ENCODE measurements at places on chromosomes 2 and 18. TPM values are rescaled to one million over a fixed set of nuclear protein-coding genes. Genes with fewer than 3 reads are reported as not detected.
A peak's percentile ranks its signal among the peaks of the same experiment; 100 is the strongest.

Gene CUL3
- total RNA-seq, result 87.1 TPM

DNA sequence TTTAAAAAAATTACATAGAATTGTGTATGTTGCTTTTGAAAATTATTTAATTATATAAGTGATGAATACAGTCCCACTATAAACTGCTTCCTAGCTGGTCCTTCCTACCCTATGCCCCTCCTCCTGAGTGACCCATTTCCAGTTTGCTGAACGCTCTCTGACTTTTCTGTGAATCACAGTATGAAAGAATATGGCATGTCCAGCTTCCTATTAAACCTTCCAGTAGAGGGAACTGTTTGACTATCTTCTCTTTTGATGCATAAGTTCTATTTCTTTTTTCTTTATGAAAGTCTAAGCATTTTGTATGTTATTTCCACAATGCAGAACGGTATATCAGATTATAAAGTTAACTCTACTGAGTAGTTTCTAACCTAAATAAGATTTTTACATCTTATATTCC, 41.3 kb downstream of the PSMG2 start:
- no peak overlapping the region for H3K27ac ChIP-seq
- no peak overlapping the region for H3K4me3 ChIP-seq
- peak; percentile 79 for DNase-seq
- H3K4me1 ChIP-seq, result no peaks in the 10 kb centered on the region

DNA sequence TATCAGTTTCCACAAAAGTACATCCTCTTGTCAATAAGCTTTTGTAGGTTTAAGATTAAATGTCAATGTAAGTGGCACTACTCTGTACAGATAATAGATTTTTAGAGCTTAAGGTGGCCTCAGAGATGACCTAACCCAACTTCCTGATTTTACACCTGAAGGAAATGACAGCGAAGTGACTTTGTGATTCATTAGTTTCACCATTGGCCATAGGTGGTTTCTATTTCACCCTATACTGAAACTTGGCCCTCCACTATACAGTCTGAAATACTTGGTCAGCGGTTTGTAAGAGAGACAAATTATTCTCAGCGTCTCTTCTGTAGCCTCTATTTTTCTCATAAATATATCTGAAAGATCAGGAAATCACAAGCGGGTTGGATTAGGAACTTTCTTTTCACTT, 330.4 kb upstream of the FAM98A start:
- DNase-seq, result no peak
- H3K4me1 ChIP-seq, result no peaks in the 10 kb centered on the region
- H3K36me3 ChIP-seq, result no peaks in the 10 kb centered on the region
- no peak overlapping the region for H3K27ac ChIP-seq
- no peaks in the 10 kb centered on the region for H3K27me3 ChIP-seq

DNA sequence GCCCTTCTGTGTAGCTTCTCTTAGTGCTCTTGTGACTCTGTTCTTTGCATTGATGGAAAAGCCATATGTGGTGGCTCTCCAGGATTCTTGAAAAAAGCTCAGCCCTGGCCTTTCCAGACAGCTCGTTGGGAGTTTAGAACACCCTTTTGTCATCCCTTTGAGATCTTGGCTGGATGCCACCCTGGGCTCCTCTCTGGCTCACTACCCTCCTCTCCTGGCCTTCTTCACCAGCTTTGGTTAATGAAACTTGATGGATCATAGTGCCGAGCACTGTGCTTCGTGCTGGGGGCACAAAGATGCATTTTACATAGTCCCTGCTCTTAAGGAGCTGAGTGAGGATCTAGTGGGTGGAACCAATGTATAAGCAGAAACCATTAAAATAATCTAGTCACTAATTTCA, 15.6 kb upstream of the FHOD3 start:
- no peaks in the 10 kb centered on the region for H3K36me3 ChIP-seq
- H3K27me3 ChIP-seq, result peaks cover 40% of the 10 kb centered on the region
- no peak for DNase-seq
- no peak overlapping the region for H3K4me3 ChIP-seq

Gene TDRD15
- not detected for total RNA-seq

DNA sequence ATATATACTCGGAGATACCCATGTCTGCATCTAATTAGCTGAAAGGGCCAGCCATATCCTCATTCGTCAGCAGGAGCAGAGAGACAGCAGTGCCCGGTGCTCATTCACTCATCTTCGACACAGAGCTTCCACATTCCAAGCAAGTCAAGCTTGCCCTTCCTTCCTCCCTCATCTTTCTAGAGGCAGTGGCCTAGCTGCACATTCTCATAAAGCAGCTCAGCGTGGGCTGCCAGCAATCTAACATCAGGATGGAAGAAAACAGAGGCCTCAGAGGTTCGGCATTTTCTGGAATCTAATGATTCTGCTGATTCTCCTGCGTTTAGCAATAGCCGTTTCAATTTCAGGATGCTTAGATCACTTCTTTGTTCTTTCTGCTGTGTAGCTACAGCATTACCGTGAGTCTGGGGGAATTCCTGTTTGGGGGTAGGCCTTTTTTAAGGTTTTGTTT, 68.8 kb downstream of the CLHC1 start:
- peaks cover 55% of the 10 kb centered on the region for H3K4me1 ChIP-seq
- H3K36me3 ChIP-seq, result no peaks in the 10 kb centered on the region
- peak; percentile 52 for DNase-seq
- H3K4me3 ChIP-seq, result no peak overlapping the region
- H3K27me3 ChIP-seq, result no peaks in the 10 kb centered on the region

Gene GKN1
- total RNA-seq, result not detected

Gene ARHGAP25
- 2.0 TPM for total RNA-seq

GRCh38 chr2:201794294-201794693, 12.0 kb upstream of the CDK15 start:
- no peak overlapping the region for H3K4me3 ChIP-seq
- no peaks in the 10 kb centered on the region for H3K36me3 ChIP-seq
- H3K27ac ChIP-seq, result no peak overlapping the region
- no peak for DNase-seq

DNA sequence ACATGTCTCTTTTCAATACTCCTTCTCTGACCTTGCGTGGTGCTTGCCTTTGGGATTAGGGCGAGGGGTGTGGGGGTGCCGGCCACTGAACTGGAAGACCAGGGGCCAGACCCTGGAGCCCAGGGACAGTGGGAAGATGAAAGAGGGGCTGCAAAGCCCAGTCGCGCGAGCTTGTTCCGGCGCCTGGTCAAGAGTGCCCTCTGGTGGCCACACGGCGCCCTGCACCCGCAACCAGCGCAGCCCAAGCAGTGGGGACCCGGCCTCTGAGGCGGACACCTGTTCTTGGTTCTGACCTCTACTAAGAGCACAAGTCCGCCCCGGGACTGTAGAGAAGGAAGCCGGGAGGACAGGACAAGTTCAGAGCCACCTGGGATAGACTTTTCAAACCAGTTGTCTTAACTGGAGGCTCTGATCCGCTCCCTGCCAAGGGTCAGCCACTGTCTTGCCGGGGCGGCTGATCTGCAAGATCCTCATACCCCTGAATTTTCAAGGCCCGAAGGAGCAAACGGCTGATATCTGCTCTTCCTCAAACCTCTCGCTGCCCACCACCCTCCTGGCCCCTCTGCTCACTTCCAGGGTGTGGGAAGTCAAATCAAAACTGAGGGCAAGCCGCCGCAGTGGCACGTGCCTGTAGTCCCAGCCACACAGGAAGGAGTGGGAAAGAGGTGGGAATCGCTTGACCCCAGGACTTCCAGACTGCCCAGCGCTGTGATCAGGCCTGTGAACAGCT, 14.9 kb upstream of the MSH6 start:
- H3K27me3 ChIP-seq, result no peaks in the 10 kb centered on the region
- H3K4me3 ChIP-seq, result no peak overlapping the region
- no peak overlapping the region for H3K27ac ChIP-seq
- no peaks in the 10 kb centered on the region for H3K4me1 ChIP-seq

GRCh38 chr2:191999101-191999841, 152.4 kb upstream of the CAVIN2 start:
- H3K27ac ChIP-seq, result no peak overlapping the region
- no peaks in the 10 kb centered on the region for H3K36me3 ChIP-seq
- peaks cover 4% of the 10 kb centered on the region for H3K4me1 ChIP-seq
- no peaks in the 10 kb centered on the region for H3K27me3 ChIP-seq
- H3K4me3 ChIP-seq, result no peak overlapping the region

- no peak overlapping the region for H3K27ac ChIP-seq
- H3K4me3 ChIP-seq, result no peak overlapping the region
- no peaks in the 10 kb centered on the region for H3K27me3 ChIP-seq
- H3K4me1 ChIP-seq, result no peaks in the 10 kb centered on the region
- no peaks in the 10 kb centered on the region for H3K36me3 ChIP-seq
Observed at GRCh38 chr2:59871830-59872229, 681.6 kb downstream of the BCL11A start.

- DNase-seq, result no peak
- peaks cover 4% of the 10 kb centered on the region for H3K27me3 ChIP-seq
- no peak overlapping the region for H3K4me3 ChIP-seq
- no peaks in the 10 kb centered on the region for H3K4me1 ChIP-seq
- H3K27ac ChIP-seq, result no peak overlapping the region
- no peaks in the 10 kb centered on the region for H3K36me3 ChIP-seq
Observed at GRCh38 chr2:234864506-234864905, 87.3 kb upstream of the SH3BP4 start.

Gene ARL4C
- 8.3 TPM for total RNA-seq

DNA sequence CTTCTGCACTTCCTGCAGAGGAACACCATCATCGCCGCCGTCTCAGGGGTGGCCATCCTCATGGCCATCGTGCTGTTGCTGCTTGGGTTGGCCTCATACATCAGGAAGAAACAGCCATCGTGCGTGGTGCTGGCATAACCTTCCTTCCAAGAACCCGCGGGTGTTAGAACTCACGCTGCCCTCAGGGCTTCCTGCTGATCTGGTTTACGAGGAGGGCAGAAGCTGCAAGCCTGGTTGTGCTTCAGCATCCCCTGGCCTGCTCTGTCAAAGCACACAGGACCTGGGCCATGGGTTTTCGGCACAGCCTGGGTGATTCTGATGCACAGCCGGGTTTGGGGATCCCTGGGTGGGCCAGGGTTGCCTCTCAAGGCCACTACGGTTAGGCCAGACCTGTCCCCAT, 12.2 kb upstream of the ZAP70 start:
- peaks cover 2% of the 10 kb centered on the region for H3K27me3 ChIP-seq
- no peak overlapping the region for H3K27ac ChIP-seq
- no peak for DNase-seq
- no peaks in the 10 kb centered on the region for H3K4me1 ChIP-seq
- no peaks in the 10 kb centered on the region for H3K36me3 ChIP-seq

GRCh38 chr2:233041722-233042323, 9.4 kb downstream of the NEU2 start:
- H3K4me3 ChIP-seq, result no peak overlapping the region
- no peak overlapping the region for H3K27ac ChIP-seq
- H3K36me3 ChIP-seq, result no peaks in the 10 kb centered on the region
- H3K4me1 ChIP-seq, result no peaks in the 10 kb centered on the region
- no peak for DNase-seq

- DNase-seq, result no peak
- H3K27me3 ChIP-seq, result no peaks in the 10 kb centered on the region
- H3K4me1 ChIP-seq, result no peaks in the 10 kb centered on the region
- H3K27ac ChIP-seq, result no peak overlapping the region
- H3K36me3 ChIP-seq, result no peaks in the 10 kb centered on the region
- H3K4me3 ChIP-seq, result no peak overlapping the region
Observed at GRCh38 chr2:15155959-15156574, 405.1 kb downstream of the NBAS start.

Gene PSTPIP2
- total RNA-seq, result 3.4 TPM

Gene NYAP2
- total RNA-seq, result not detected

Gene ASTL
- total RNA-seq, result not detected

- no peak overlapping the region for H3K4me3 ChIP-seq
- H3K27me3 ChIP-seq, result no peaks in the 10 kb centered on the region
- H3K36me3 ChIP-seq, result no peaks in the 10 kb centered on the region
Observed at GRCh38 chr2:174025271-174026121, 60.3 kb upstream of the SP3 start.

DNA sequence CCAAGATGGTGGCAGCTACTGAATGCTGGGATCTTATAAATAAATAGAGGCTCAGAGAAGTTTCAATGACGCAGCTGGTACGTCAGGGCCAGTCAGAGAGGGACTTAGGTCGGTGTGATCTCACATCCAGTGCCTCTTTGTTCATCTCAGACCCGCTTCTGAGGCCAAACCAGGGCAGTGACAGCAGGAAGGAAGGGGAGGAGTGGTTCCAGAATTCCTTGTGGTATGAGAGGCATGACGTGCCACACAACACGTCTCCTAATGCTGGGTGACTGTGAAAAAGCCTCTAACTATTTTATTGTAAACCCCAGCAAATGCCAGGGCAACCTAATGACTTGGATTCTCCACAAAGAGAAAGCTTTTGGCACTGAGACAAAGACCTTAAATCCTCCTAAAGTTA, 423.3 kb downstream of the LPIN1 start:
- H3K36me3 ChIP-seq, result no peaks in the 10 kb centered on the region
- peak; percentile 76 for DNase-seq
- H3K27ac ChIP-seq, result peak overlapping the region; percentile 24
- peaks cover 19% of the 10 kb centered on the region for H3K4me1 ChIP-seq
- H3K27me3 ChIP-seq, result no peaks in the 10 kb centered on the region
- H3K4me3 ChIP-seq, result no peak overlapping the region

GRCh38 chr2:177602611-177603164, 210.1 kb downstream of the AGPS start:
- H3K36me3 ChIP-seq, result no peaks in the 10 kb centered on the region
- H3K27ac ChIP-seq, result no peak overlapping the region
- H3K4me1 ChIP-seq, result peaks cover 3% of the 10 kb centered on the region
- peaks cover 4% of the 10 kb centered on the region for H3K27me3 ChIP-seq
- no peak for DNase-seq
- H3K4me3 ChIP-seq, result no peak overlapping the region

Gene SLC4A5
- 0.97 TPM for total RNA-seq

DNA sequence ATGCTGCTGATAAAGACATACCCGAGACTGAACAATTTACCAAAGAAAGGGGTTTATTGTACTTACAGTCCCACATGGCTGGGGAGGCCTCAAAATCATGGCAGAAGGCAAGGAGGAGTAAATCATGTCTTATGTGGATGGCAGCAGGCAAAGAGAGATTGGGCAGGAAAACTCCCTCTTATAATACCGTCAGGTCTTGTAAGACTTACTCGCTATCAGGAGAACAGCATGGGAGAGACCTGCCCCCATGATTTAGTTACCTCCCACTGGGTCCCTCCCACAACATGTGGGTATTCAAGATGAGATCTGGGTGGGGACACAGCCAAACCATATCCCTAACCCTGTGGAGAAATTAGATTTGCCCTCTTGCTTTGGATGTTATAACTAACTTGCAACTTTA, 1068.0 kb upstream of the ZEB2 start:
- no peaks in the 10 kb centered on the region for H3K27me3 ChIP-seq
- H3K4me3 ChIP-seq, result no peak overlapping the region

Data from endothelial cell of umbilical vein (primary cell).